Activated T-cell treated with anti-CD3 and anti-CD28 coated beads for 48 hours (primary cell): ENCODE measurements at places on chromosomes 2 and 18.

GRCh38 chr2:72004976-72005375 is 142.7 kb downstream of the CYP26B1 start:
- no peak for DNase-seq

GRCh38 chr18:25724997-25725396 is 365.4 kb downstream of the SS18 start:
- DNase-seq: no peak

GRCh38 chr2:56315376-56315775 is 131.6 kb downstream of the CCDC85A start:
- no peak for DNase-seq

DNA sequence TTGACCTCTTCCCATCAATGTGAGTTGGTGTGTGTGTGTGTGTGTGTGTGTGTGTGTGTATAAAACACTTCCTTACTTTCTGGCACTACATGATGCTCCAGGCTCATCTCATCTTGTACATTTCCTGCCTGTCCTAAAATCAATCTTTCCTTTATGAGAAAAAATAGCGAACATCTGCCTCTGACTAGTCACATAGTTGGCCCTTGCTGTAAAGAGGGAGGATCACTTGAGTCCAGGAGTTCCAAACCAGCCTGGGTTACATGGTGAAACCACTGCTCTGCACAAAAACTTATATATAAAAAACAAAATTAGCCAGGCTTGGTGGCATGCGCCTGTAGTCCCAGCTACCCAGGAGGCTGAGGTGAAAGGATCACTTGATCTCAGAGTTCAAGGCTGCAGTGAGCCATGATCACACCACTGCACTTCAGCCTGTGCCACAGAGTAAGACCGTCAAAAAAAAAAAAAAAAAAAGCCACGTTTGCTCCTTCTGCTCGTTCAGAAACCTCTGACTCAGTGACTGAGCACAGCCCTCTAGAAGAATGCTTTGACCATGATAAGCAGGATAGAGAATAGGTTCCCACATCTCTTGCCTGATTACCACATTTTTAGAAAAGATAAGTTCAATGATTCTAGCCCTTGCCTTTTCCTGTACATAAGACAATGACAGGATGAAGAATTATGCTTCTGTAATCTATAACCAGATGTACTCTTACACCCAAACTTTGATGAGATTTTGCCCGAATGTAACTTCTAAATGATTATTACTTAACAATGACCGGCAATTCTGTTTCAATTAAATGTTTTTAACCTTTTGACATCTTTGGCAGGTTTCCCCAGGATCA is 45.2 kb upstream of the ST3GAL5 start:
- DNase-seq: peak; percentile 1

GRCh38 chr2:142849820-142850219 is 27.6 kb upstream of the KYNU start:
- no peak for DNase-seq
